ENCODE measurements at places on chromosomes 6 and 20.

GRCh38 chr6:378958-379409, 12.6 kb upstream of the IRF4 start:
- DNase-seq = no peak

GRCh38 chr6:6590530-6590929, 2.0 kb downstream of the LY86 start:
- no peak for DNase-seq

GRCh38 chr6:43884652-43885022, 114.6 kb downstream of the VEGFA start:
- no peak for DNase-seq

- DNase-seq = no peak
Measured at GRCh38 chr20:53405139-53405538, 188.5 kb downstream of the ZNF217 start.

- no peak for DNase-seq
Measured at GRCh38 chr6:119348748-119349360, 707 bp downstream of the MAN1A1 start.

DNA sequence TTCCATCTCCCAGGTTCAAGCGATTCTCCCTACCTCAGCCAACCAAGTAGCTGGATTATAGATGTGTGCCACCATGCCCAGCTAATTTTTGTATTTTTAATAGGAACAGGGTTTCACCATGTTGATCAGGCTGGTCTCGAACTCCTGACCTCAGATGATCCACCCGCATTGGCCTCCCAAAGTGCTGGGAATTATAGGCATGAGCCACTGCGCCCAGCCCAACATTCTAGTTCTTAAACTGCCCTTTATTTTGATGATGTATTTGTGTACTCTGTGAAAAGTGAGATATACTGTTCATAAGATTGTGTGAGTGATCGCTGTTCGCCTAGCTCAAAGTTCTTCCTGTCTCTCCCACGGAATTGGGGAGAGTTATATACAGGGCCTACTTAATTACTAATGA, 93.1 kb downstream of the HFE start:
- DNase-seq = no peak

GRCh38 chr6:14202947-14203346, 85.4 kb downstream of the CD83 start:
- DNase-seq = no peak

GRCh38 chr6:111417181-111417585, 65.8 kb downstream of the REV3L start:
- DNase-seq = peak; percentile 50

GRCh38 chr20:39876976-39877635, 811.9 kb downstream of the MAFB start:
- no peak for DNase-seq

GRCh38 chr6:22467645-22468044, 101.7 kb upstream of the HDGFL1 start:
- DNase-seq = no peak

DNA sequence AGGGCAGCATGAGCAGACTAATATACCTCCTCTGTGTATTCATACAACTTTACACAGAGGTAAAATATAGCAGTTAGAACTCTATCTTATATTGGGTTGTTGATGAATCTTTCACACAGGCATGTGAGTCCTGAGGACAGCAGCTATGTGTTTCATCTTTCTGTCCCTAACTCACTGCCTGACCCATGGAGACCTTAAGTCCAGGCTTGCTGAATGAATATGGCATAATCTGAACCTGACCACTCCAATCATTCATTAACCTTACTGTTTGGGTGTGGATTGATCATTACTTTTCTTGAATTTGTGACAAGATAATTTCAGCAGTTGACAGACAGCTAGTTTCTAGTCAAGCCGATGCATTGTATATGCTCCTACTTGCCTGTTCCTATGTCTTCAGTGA, 27.3 kb upstream of the TSPYL1 start:
- no peak for DNase-seq

GRCh38 chr6:132084811-132085509, 133.8 kb upstream of the CCN2 start:
- DNase-seq = peak; percentile 92

GRCh38 chr6:81073318-81073717, 679.2 kb downstream of the TENT5A start:
- no peak for DNase-seq

DNA sequence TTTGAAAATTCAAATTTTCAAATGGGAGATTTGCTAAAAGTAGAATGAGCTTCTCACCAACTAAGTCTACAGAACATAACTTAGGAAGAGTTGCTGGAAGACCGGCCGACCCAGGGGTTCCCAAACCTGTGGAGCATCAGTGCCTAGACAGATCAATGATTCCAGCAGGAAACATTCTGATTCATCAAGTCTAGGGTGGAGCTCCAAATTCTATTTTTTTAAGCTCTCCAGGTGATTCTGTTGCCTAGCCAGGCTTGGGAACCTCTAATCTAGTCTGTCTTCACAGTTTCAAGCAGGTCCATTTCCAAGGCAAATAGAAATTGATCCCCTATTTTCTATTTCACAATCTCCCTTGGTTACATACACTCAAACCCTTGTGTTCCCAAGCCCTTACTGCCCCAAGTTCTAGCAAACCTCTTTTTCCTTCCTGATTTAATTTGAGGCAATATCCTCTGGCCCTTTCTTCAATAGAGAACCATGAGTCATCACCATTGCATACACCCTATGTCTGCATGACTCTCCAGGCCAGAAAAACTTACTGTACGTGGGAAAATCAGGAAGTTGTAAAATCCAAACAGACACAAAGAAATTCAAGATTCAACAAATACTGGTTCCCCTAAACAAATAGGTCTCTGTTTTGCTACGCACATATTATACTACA, 8.9 kb downstream of the ATXN1 start:
- DNase-seq = peak; percentile 86

DNA sequence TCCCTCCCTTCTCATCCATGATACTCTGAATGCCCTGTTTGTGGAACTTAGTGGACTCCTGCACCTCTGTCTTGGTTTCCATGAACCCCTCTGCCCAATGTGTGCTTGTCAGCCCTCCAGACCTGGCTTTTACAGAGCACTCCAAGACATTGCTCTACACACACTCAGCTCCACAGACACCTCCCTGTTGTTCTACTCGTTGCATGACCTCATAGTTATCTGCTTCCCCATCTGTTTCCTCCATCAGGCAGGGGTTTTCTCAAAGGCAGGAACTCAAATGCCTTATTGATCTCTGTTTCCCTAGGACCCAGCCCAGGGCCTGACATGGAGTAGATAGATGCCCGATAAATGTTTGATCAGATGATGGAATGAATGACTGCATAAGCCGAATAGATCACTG, 13.3 kb downstream of the PLCG1 start:
- DNase-seq = no peak

DNA sequence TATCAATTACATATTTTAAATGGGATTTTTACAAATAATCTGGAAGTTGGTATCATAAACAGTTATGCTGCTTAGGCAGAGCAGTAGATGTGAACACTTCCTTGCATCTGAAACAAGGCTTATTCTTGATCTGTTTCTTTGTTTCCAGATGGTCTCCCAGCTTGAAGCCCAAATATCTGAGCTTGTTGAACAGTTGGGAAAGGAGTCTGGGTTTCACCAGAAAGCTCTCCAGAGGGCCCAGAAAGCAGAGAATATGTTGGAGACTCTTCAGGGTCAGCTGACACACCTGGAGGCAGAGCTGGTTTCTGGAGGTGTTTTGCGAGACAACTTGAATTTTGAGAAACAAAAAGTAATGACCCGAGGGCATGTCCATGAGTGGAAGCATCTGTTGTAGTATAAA, 91.9 kb downstream of the CCDC170 start:
- DNase-seq = no peak

DNA sequence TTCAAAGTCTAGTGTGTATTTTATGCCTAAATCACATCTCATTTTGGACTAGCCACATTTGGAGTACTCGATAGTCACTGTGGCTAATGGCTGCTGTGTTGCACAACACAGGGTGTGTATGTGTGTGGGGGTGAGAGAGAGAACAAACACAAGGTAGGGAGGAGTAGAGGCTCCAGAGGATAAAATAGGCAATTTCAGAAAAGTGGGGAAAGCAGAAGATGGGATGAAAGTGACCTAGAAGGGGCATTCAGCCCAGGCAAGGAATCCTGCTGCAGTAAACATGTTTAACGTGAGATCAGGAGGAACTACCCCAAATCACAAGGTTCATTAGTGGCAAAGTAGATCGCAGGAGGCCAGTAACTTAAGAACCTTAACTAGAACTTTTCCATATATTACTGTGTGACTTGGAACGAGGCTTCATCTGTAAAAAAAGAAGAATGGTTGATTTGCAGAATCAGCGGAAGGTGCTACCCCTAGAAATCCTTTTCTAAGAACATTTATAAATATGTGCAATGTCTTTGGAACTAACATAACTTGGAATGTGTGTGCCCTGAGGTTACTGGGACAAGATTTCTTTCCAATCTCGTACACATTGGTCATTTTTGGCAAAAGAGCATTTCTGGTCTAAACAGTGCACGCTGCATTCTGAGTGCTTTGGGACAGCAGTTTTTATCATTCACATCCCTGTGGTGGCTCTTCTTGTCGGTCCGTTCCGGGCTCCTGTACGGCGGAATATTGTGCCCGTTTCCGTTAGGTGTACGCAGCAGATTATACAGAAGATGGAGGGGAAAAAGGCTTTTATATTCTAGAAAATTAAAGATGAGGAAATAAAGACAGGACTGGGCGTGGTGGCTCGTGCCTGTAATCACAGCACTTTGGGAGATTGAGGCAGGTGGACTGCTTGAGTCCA, 2.6 kb downstream of the DUSP22 start:
- DNase-seq = no peak

- peak; percentile 91 for DNase-seq
Measured at GRCh38 chr6:12356983-12357972, 67.1 kb downstream of the EDN1 start.

- DNase-seq = no peak
Measured at GRCh38 chr6:40937491-40937890, 101.5 kb downstream of the UNC5CL start.

DNA sequence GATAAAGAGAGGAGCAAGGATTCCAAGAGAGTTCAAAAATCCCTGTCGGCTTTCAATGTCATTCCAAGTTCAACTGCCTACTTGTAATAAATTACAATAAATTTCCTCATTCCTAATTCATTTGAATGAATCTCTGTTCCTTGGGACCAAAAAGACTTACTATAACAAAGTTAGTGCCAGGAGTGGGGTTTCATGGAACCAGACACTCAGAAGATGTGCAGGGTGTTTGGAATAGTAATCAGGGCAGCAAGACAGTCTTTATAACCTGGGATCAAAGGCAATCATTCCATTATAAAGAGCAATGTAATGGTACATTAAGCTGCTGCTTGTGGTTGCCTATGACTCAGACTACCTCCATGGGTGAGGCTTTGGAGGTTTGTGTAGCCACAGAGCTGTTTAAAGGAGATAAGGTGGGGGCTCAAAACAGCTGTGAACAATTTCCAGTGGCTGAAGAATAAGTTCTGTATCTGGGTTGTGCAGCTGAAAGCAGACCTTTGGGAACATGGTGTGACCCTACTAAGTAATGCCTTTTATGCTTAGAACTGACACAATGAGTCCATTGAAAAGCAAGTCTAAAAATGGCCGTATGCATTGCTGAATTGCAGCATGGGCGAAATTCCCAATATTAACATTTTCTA, 159.9 kb downstream of the LINC00237 start:
- no peak for DNase-seq

DNA sequence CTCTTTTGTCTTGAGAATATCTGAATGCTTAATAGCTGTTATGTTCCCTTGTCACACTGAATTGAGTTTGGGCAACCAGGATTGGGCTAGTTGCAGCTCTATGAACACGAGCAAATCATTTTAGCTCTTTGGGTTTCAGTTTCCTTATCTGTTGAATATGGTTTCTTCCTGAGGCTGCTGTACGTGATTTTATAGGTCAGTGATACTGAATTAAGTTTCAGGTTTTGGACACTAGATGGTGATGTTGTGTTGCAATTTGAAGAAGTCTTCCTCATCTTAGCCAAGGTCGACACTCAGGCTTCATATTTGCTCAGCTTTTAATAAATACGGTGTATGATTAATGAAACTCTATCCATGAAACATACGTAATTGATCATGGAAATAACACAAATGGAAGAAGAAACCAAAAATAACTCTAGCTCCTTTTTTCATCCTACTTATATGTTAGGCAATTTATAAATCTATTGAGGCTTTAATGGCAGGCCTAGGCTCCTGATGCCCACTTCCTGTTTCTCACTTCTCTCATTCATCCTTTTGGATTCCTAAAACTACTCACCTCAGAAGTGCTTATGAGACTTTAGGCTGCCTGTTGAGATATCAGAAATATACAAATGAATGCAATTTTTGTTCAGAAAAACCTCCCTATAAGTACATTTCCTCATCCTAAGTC, 354.1 kb upstream of the MAP3K7 start:
- peak; percentile 2 for DNase-seq

GRCh38 chr6:257031-257725, 35.1 kb upstream of the DUSP22 start:
- DNase-seq = peak; percentile 27

GRCh38 chr6:21836277-21836676, 242.7 kb downstream of the SOX4 start:
- peak; percentile 29 for DNase-seq

- no peak for DNase-seq
Measured at GRCh38 chr20:11867291-11867919, 50.3 kb upstream of the BTBD3 start.

DNA sequence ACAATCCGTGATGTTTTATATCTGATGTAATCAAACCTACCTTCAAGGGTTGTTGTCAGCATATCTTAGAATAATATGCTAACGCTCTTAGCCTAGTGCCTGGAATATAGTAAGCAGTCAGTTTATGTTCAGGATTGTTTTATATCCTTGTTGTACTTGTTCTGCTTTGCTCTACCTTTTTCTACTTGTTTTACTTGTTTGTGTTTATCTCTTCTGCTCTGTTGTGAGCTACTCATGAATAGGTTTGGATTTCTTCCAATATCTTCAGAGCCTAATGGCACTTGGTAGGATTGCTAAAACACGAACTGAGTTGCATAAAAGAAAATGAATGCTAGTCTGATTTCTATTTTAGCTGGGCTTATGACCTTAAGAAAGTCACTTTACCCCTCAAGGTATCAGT, 40.1 kb downstream of the DNAH8 start:
- DNase-seq = no peak

- DNase-seq = peak; percentile 71
Measured at GRCh38 chr6:113147544-113147943, 709.6 kb upstream of the MARCKS start.

- peak; percentile 17 for DNase-seq
Measured at GRCh38 chr6:27541212-27541932, 68.5 kb upstream of the ZNF184 start.

- no peak for DNase-seq
Measured at GRCh38 chr20:63417097-63417737, 55.2 kb downstream of the KCNQ2 start.

GRCh38 chr6:63313111-63313510, 6.7 kb downstream of the LGSN start:
- no peak for DNase-seq

- DNase-seq = no peak
Measured at GRCh38 chr20:48571949-48572847, 255.6 kb downstream of the PREX1 start.

- no peak for DNase-seq
Measured at GRCh38 chr6:72621291-72622093, at the start of gene KCNQ5. Gene KCNQ5 (plus strand): TSS chr6:72622064.

Data from fibroblast of gingiva (primary cell).